ENCODE measurements at places on chromosomes 1 and 21.

GRCh38 chr1:181409981-181410380 is 73.3 kb upstream of the CACNA1E start:
- no peak for DNase-seq

DNA sequence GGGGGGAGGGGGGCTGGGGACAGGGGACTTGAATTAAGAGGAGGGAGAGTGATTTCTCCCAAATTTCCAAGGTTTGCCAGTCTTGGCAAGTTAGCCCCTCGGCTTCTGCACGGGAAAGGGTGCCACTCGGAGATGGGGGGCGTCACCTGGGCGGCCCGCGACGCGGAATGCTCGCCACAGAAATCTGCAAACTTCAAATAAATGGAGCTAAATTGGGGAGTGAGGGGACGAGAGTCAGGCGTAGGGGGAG is 885 bp upstream of the SSBP3 start:
- no peak for DNase-seq

DNA sequence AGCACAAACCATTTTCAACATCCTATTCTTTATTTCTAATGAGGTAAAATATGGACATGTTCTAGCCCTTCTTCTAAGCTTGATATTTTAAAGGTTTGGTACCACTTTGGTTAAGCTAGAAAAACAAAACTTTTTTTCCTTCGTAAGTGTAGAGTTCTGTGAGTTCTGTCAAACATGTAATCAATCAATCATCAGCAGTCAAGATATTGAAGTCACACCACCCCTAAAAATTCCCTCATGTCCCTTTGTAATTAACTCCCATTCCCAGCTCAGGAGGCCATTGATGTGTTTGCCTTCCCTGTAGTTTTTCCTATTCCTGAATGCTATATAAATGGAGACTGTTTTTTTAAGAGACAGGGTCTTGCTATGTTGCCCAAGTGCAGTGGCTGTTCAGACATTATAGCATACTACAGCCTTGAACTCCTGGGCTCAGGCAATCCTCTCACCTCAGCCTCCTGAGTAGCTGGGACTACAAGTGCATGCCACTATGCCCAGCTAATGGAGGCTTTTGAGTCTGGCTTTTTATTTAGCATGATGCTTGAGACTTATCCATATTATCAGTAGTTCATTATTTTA is 23.0 kb downstream of the IVNS1ABP start:
- no peak for DNase-seq

DNA sequence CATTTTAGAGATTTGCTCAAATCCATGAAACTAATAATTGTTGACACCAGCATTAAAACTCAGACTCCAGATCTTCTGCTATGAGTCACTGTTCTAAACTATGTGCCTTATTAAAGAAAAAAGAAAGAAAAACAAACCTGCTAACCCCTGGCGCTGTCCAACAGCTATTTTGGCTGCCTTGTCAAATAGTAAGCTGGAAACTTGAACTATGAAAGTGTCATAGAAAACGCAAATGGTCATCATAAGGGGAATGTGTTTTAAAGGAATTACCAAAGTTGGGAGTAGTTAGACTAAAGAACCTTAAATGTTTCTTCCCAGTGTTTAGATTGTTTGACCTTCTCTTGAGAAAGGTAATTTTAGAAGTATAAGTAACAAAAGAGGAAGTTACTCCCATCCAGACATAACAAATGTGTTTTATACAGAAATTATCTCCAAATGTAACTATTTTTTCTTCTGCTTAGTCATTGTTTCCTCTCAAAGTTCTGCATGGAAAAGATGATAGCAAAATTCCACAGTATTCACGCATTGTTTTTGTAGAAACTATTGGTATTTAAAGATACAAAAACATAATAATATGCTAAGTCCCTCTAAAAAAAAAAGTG is 272.4 kb downstream of the TPR start:
- DNase-seq: no peak

GRCh38 chr1:21261551-21262292 is 28.5 kb downstream of the ECE1 start:
- no peak for DNase-seq

DNA sequence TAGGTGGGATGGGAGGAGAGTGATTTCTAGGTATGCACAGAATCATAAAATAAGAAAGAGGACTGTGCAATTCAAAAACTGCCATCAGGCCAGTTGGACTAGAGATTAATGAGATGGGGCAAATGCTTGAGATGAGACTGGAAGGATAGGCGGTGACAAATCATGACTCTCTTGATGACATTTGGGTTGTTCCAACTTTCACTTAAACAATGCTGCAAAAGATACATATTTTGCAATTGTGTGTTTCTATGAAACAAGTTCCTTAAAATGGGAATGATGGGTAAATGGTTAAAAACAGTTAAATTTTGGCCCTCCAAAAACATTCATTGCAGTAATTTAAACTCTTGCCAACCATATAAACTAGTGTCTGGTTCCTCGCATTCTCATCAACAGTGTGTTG is 55.2 kb downstream of the RNASEL start:
- DNase-seq: no peak

DNA sequence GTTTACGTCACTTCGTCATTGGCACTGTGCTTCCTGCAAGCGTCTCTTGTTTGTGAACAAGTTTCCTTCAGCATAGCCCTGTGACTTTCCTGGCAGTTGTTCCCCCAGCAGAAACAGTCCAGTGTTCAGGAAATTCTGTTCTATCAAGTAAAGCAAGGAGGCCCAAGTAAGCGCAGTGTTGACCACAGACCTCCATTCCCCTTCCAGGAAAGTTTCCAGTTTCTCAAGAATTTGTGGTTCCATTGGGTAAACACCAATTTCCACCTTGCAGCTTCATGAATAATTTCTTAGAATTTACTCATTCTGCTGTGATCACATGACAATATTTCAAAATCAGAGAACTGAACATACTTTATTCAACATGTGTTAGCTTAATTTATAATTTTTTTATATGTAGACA is 88.5 kb upstream of the ETV3 start:
- DNase-seq: no peak

DNA sequence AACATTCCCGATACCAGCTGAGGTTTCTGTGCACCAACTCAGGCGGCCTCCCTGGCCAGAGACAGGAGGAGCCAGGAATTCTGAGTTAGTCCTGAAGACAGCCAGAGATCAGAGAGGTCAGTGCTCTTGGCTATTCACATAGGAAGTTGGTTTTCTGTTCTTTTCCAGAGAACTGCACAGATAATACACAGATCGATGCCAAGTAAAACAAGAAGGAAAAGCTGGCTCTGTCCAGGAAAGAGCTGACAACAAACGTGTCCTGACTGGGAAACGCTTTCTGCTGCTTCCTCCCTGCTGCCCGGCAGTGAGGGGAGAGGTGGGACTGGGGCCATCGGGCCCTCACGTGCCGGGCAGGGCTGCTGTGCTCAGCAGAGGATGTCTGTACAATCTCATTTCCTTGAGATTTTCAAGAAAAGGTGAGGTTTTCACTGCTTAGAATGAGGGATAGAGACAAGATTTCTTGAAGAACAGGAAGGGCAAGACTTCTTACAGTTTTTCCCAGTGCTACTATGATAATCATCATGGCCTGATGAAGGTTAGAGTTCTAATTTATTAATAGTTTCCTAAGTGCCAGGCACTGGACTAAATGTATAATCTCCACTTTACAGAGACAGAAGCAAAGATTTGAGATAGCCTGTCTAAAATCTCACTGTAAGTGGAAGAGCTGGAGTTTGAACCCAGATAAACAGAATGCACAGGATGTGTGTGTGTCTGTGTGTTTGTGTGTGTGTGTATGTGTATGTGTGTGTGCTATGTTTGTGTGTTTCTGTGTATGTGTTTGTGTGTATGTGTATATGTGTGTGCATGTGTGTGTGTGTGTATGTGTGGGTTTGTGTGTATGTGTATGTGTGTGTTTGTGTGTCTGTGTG is 211.0 kb upstream of the RAB4A start:
- DNase-seq: no peak

DNA sequence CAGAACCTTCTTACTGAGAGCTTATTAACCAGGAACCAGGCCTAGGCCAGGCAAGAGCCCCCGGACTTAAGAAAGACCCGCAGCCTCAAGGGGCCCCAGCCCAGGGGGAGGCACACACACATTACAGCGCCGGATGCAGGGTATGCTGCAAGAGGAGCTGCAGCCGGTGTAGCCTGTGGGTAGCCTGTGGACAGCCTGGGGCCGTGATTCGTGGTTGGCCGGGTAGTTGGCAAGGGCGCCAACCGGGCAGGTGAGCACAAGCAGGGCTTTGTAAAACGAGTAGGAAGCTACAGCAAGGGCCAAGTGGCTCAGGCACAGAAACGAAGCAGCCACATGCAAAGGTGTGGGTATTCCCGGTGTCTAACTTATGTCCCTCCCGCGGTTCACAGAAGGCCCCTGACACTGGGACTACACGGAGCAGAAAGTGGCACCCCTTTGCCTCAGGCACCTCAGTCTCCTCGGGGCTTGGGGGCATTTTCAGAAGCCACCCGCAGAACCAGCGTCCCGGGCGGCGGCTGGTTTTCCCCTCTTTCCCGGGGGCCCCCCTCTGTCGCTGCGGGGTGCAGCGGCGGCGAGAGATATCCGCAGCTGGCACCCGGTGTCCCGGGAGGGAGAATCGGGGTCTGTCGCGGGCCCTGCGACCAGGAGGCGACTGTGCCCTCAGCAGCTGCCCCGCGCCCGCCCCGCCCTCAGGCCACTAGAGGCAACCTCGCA is 40.8 kb downstream of the KIAA1614 start:
- no peak for DNase-seq

- no peak for DNase-seq
Measured at GRCh38 chr1:113088972-113089371, 16.0 kb downstream of the LRIG2 start.

- no peak for DNase-seq
Measured at GRCh38 chr1:175978476-175978875, 228.6 kb downstream of the COP1 start.

DNA sequence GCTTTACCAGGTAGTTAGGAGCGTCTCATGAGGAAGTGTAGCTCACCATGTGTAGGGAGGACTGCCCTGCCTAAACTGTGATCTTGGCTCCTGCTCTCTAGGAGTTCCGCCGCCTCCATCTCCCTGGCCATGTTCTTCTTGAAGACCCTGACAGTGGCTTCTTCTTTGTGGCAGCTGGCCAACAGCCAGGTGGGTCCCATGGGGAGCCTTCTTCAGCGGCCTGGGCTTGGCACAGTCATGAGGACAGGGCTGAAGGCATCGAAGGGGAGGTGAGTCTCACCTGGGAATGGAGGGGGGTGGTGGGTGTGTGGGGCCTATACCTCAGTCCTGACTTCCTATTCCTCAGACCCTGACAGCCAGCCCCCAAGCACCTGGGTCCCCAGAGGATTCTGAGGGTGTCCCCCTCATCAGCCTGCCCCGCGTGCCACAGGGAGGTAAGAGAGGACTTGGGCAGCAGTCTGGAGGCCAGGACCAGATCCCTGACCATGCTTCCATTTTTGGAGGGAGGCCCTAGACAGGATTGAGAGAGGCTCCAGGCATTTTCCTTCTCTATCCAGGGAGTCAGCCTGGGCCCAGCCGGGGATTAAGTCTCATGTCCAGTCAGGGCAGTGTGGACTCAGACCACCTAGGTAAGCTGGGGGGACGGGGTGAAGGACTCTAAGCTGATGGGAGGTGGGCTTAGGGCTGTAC is 21.4 kb downstream of the HYI start:
- DNase-seq: no peak

DNA sequence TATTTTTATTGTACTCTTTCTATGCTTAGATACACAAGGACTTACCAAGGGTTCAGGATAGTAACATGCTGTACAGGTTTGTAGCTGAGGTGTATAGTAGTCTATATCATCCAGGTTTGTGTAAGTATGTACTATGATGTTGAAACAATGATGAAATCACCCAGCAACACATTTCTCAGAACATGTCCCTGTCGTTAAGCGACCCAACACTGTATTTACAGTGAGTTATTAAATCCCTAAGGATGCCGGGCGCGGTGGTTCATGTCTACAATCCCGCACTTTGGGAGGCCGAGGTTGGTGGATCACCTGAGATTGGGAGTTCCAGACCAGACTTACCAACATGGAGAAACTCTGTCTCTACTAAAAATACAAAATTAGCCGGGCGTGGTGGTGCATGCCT is 21.6 kb upstream of the RCOR3 start:
- no peak for DNase-seq

GRCh38 chr1:23489842-23490241 is 5.9 kb upstream of the ASAP3 start:
- DNase-seq: no peak

- DNase-seq: no peak
Measured at GRCh38 chr1:156896490-156897033, 3.0 kb downstream of the PEAR1 start.

DNA sequence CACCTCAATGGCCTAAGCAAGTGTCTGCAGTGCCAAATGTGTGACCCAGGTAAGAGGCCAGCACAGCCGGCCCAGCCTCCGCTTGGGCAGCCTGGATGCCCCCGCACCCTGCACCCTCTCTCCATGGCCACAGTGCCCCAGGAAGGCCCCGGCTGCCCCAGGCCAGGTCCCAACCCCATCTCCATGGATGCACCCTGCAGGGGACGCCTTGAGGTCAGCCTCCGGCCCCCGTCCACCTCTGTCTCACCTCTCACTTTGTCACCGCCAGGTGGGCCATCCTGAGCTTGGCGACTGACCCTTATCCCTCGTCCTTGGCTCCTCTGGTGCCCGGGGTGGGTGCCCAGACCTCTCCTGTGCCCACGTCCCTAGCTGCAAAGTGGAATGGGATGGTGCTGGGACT is 2.2 kb downstream of the TNFRSF14 start:
- DNase-seq: no peak

GRCh38 chr1:84781946-84782771 is 91.9 kb upstream of the SSX2IP start:
- DNase-seq: peak; percentile 60

- no peak for DNase-seq
Measured at GRCh38 chr1:188514917-188515316, 1686.2 kb downstream of the PLA2G4A start.

DNA sequence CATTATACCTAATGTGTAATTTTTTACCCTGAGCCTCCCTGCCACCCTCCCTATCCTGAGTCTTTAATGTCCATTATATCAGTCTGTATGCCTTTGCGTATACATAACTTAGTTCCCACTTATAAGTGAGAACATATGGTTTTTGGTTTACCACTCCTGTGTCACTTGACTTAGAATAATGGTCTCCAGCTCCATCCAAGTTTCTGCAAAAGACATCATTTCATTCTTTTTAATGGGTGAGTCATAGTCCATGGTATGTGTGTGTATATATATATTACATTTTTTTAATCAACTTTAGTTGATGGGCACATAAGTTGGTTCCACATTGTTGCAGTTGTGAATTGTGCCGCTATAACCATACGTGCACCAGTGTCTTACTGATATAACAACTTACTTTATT is 477.1 kb upstream of the NEGR1 start:
- DNase-seq: no peak

DNA sequence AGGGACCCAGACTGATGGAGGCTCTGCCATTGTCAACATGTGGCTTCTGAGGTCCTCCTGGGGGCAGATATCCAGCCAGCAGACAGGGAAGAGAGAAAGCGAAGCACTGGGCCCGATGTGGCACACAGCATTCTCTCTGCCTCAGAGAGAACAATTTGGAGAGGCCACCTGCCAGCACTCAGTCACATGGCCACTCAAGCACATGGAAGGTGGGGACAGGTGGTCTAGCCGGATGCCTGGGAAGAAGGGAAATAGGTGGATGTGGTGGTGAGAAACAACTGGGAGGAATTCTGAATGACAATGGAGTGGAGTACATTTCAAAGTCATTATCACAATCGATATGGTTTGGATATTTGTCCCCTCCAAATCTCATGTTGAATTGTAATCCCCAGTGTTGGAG is 109.0 kb downstream of the UBE2U start:
- DNase-seq: no peak

All from activated gamma-delta T cell treated with anti-CD3 and anti-CD28 coated beads, Interleukin-2, amount 50 U/mL, for 16 hours (primary cell).